ENCODE measurements at places on chromosomes 12 and 14.

DNA sequence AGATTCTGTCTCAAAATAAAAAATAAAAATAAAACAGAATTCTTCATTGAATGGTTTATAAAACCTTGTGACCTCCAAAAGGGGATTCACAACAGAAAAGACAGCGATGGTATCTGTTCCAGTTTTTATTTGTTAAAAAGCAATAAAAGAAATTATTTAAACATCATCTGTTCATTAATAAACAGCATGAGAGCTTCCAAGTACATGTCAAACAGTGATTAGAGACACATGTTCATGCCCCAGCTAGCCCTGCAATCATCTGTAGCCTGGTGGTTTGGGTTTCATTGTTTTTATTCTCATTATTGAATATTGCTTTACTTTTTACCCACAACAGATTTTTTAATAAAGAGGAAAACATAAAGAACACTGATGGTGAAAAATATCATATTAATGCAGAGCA lies 173.3 kb downstream of the ANO2 start:
- no peak for DNase-seq

DNA sequence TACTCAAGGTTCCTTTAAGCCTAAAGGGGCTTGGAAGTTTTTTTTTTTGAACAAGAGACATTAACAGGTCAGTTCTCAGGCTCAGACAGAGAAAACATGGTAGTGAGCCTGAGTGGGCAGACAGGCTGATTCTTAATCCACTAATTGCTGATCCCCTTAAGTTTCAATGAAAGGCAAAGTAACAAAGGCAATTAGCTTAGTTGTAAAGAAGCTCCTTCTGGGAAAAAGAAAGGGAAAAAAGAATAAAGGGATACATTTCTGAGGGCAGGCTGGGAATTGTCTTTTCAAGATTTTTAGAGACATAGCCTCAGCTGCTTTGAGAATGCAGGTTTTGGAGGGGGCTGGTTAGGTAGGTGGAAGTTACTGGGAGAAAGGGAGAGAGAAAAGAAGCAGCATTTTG lies 133.8 kb downstream of the CFAP54 start:
- no peak for DNase-seq

GRCh38 chr12:81332054-81332453 lies 254.2 kb downstream of the ACSS3 start:
- DNase-seq = no peak

DNA sequence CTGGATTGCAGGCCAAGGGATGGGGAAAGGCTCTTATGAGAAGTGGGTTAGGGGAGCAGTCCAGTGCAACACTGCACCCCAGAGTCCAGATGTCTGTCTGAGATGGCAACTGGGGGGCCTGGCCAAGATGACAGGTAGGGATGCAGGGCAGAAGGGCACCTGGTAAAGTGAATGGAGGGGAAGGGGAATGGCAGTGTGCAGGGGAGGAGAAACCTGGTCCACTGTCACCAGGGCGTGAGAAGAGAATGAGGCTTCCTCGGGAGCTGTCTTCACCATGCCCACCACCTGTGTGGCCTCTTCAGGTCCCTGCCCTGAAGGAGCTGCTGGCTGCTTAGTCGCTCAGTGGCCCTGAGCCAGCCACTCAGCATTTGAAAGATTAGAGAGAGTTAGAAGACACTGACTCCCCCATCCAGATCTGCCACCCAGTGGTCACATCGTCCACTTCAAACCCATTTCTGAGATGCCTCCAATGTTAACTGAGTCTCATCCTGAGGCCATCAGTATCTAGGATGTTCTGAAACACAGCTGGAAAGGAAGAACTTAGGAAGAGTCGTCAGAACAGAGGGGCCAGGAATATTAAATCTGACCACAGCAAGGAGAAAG lies 57.3 kb downstream of the PLEKHG3 start:
- DNase-seq = no peak

DNA sequence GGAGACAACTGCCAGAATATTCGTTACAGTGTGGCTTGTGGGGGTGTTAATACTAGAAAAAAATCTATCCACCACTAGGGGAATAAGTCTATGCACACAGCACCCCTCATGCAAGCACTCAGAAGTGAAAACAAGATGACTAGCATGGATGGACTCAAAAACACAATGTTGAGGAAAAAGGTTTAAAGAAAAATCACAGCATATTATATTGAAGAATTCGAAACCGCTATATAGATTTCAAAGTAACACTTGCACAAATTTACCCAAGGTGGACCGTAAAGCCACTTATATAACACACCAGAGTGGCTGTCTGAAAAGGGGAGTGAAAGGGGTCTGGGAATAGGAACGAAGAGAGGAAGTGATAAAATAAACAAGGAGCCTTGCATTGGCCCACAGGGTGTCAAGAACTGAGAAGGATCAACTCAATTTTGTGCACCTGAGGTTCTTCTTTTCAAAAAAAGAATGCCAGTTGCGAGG lies 544 bp downstream of the ABCD4 start:
- peak; percentile 71 for DNase-seq

- DNase-seq = no peak
These were observed 193.8 kb downstream of the SYT1 start for GRCh38 chr12:79058342-79058741.

DNA sequence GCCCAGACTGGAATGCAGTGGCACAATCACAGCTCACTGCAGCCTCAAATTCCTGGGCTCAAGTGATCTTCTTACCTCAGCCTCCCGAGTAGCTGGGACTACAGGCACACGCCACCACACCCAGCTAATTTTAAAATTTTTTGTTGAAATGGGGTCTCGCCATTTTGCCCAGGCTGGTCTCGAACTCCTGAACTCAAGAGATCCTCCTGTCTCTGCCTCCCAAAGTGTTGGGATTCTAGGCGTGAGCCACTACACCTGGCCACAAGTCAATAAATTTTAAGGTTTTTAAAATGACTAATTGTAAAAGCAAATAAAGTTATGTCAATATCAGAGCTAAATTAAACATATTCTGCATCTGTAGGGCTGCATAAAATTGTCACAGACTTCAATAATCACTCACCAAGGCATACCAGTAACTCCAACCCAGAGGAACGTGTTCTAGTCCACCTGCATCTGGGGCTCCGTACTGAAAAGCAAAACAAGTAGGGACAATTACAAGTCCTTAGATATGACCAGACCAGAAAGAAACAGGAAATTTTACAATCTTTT lies 13.9 kb downstream of the GNS start:
- no peak for DNase-seq

DNA sequence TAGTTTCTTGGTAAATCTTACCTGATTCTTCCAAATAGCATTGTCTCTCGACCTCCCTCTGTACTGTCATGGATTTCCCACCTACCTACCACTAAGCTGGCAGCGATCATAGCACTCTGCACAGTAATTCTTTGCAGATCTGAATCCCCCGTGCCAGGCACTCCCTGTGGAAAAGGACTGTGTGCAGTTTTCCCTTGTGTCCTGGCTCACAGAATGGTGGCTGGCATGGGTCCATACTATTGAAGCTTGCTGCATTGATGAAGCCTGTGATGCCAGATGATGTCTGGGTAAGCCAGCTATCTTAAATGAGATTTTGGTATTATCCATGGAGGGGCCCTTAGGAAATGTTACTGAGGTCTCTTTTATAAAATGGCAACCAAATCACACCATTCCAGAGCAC lies 135.7 kb downstream of the RPAP3 start:
- no peak for DNase-seq

- no peak for DNase-seq
These were observed 2.3 kb downstream of the DGKA start for GRCh38 chr12:55933169-55933798.

- no peak for DNase-seq
These were observed 8.9 kb downstream of the COX14 start for GRCh38 chr12:50120953-50121352.

DNA sequence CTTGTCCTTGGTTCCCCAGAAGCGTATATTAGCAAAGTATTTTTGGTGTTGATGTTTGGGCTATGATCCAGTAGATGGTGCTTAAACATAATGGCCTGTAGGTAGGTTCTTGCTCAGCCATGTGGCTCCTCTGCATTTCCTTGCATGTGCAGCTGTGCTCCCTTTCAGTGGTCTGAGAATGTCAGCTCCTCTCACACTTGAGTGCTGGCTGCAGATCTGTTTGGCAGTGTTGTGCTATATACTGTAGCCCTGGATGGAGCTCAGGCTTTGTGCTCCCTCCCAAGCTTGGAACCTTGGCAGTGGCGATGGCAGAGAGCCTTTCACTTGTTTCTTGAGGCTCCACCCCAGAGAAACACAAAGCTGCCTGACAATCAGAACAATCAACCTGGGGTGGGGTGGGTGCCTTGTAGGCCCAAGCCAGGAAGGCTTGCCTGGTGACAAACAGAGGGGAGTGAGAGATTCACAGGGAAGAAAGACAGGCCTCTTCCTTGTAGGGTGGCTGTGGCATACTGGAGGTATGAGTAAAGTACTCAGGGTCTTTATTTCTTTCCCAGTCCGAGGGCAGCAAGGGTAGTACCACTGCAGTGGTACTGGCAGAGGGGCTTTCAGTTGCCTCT lies 255.3 kb downstream of the RAD51B start:
- DNase-seq = peak; percentile 42

DNA sequence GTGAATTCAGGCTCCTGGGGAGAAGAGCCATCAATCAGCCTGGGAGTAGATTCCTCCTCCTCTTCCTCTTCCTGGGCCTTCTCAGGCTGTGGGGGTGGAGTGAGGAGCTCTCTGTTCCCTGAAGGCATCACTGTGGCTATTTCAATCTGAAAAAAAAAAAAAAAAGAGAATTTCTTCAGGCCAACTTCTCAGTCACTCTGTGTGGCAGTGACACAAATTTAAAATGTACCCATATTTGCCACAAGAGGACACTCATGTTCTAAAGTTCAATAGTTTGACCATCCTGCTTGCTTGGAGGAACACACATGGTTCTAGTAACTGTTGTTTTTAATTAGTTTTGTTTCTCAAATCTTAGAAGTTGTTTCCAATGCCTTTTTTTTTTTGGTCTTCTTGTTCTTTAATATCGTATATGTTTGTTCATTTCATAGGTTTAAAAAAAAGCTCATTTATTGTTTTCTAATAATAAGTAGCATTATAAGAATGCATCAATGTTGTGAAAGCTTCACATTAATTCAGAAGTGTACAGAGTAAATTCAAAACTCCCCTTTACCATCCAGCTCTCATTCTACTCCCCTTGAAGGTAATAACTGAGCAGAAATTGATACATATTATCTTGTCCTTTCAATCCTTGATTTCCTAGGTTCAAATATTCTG lies 23.3 kb upstream of the CCER1 start:
- DNase-seq = peak; percentile 76

DNA sequence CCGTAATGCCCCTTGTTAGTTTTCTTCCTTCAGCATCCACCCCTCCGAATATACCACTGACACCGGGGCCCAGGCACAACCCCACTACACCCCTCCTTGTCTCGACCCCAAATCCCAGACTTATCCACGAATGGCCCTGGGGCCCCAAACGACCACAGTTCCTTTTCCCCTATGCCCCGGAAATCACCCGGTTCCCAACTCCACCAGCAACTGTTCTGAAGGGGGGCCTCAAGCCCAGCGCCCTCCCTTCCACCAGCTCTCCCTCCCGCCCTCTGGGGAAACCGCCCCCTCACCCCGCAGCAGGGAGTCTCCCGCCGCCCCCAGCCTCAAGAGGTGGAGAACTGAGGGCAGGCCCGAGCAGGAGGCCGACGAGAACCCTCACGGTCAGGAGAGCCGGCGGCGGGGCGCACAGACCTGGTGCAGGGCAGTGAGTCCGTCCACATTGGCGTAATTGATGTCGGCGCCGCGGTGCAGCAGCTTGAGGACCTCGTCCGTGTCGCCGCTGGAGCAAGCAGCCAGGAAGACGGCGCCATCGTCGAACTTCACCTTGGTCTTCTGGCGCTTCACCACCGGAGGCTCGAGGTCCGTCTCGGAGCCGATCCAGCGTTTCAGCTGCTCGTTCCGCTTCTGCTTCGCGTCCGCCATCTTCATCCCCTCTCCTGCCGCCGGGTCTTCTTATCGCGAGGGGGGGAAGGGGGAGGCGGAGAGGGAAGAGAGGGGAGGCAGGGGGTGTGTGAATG lies 446 bp downstream of the PPP1R12A start:
- DNase-seq = no peak

DNA sequence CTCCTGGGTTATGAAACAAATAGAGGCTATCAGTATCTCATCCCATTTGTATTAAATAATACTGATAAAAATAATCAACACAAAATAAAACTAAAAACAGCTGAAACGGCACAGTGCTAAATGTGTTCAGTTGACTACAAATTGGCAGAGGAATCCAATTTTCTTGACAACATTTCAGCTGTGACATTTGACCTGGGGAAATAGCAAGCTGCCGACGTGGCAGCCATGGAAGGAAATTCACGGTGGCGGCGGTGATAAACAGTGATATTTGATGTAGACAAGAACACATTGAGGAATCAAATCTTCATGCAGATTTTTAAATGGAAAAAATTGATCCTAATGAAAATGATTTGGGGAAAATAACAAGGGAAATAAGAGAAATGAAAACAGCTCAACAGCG lies 159.1 kb upstream of the RTL1 start:
- no peak for DNase-seq

DNA sequence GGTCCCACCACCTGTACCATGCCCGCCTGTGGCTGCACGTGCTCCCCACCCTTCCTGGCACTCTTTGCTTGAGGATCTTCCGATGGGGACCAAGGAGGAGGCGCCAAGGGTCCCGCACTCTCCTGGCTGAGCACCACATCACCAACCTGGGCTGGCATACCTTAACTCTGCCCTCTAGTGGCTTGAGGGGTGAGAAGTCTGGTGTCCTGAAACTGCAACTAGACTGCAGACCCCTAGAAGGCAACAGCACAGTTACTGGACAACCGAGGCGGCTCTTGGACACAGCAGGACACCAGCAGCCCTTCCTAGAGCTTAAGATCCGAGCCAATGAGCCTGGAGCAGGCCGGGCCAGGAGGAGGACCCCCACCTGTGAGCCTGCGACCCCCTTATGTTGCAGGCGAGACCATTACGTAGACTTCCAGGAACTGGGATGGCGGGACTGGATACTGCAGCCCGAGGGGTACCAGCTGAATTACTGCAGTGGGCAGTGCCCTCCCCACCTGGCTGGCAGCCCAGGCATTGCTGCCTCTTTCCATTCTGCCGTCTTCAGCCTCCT lies 1.1 kb downstream of the INHBE start:
- DNase-seq = peak; percentile 77

DNA sequence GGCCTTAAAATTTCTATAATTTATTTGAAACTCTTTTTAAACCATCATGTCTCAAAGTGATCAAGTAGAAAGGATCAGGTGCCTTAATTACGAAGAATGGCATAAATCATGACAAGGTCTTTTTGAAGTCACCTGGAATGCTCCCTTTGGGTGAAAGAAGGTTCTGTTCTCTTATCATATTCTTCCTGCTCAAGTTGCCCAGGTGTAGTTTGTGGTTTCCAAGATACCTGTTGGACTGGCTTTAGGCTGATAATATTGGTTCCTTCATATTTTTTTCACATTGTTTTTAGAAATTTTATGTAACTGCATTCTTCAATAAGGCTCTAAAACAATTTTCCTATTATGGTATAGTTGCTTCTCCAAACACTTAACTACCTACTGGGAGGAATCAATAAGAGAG lies 29.2 kb downstream of the RASSF3 start:
- no peak for DNase-seq

DNA sequence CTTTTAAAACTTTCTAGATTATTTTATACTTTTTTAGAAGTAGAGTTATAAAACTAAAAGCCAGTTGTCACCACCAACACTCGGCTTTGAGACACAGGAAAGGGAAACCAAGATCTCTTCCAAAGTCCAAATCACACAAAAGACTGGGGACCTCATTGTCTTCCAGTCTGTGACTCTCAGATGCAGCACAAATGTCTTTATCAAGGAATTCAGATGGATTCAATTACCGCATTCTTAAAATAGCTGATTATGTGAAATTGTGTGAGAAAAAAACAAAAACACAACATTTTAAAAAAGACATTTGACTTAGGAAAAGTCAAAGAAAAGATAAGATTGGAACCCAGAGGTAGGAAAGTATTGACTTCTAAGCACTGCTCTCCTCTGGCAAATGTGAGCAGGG lies 3.5 kb upstream of the SIX6 start:
- no peak for DNase-seq

GRCh38 chr12:75390899-75391538 lies at the start of gene GLIPR1L2:
GLIPR1L2 (plus strand) TSS chr12:75391089; CDS start chr12:75391117, 28 bp downstream.
- DNase-seq = peak; percentile 99

Data from T47D (cell line).